ENCODE measurements at places on chromosomes 3 and 15.

GRCh38 chr3:140203510-140203909 is 268.5 kb downstream of the CLSTN2 start:
- DNase-seq = no peak
- H3K27me3 ChIP-seq = peaks cover 3% of the 10 kb centered on the region
- no peaks in the 10 kb centered on the region for H3K36me3 ChIP-seq
- no peaks in the 10 kb centered on the region for H3K4me1 ChIP-seq

- no peak overlapping the region for H3K27ac ChIP-seq
- no peaks in the 10 kb centered on the region for H3K27me3 ChIP-seq
- H3K4me1 ChIP-seq = peaks cover 3% of the 10 kb centered on the region
- no peak for DNase-seq
Observed at GRCh38 chr3:31804251-31805051, 176.6 kb downstream of the OSBPL10 start.

GRCh38 chr3:40009991-40010390 is 200.6 kb downstream of the MYRIP start:
- no peaks in the 10 kb centered on the region for H3K36me3 ChIP-seq
- H3K4me3 ChIP-seq = no peak overlapping the region
- no peak for DNase-seq

GRCh38 chr15:71730277-71731144 is 79.8 kb upstream of the NR2E3 start:
- H3K36me3 ChIP-seq = no peaks in the 10 kb centered on the region
- no peaks in the 10 kb centered on the region for H3K4me1 ChIP-seq

GRCh38 chr3:179158336-179159039 is 10.3 kb downstream of the PIK3CA start:
- no peaks in the 10 kb centered on the region for H3K36me3 ChIP-seq
- no peak overlapping the region for H3K27ac ChIP-seq
- DNase-seq = peak; percentile 18
- H3K4me3 ChIP-seq = no peak overlapping the region

DNA sequence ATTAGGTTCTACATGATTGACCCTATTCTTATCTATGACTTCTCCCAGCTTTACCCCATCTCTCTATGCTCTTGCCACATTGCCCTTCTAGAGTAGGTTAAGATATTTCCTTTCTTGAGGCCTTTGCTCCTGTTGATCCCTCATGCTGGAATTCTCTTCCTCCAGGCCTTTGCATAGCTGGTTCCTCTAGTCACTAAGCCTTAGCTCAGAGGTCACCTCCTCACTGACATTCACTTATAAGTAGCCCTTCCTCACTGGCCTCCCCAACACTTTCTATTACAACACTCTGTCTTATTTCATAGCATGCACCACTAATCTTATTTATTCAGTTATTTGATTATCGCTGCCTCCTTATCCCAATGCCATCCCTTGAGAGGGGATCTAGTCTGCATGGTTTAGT is 228.4 kb upstream of the COL8A1 start:
- no peak overlapping the region for H3K4me3 ChIP-seq
- no peaks in the 10 kb centered on the region for H3K4me1 ChIP-seq
- H3K36me3 ChIP-seq = no peaks in the 10 kb centered on the region
